ENCODE measurements at places on chromosomes 16 and 17. TPM values are rescaled to one million over a fixed set of nuclear protein-coding genes. Genes with fewer than 3 reads are reported as not detected.

DNA sequence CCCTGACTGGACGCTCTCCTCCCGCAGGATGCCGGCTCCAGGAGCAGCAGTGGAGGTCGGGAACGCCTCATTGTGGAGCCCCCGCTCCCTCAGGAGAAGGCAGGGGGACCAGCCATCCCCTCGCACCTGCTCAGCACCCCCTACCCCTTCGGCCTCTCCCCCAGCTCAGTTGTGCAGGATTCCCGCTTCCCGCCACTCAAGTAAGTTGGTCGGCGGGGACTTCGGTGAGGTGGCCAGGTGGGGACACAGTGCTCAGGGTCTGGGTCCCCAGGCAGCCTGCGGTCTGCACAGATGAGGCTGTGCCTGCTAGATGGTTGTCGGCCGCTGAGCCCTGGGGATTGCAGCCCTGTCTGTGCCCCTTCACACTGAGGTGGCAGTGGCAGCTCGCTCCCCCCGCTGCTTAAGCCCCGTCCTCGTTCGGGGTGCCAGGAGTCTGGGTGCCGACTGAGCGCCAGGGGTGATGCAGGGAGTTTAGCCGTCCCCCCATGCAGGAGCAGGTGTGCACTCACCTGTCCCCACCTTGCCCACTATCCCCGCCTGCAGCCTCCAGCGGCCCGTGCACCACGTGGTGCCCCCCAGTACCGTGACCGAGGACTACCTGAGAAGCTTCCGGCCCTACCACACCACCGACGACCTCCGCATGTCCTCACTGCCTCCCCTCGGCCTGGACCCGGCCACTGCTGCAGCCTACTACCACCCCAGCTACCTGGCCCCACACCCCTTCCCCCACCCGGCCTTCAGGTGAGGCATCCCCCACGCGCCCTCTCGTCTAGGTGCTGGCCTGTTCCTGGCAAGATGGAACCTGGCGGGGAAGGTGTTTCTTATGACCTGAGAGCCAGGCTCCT lies 34.3 kb downstream of the GINS2 start:
- no peak for DNase-seq

DNA sequence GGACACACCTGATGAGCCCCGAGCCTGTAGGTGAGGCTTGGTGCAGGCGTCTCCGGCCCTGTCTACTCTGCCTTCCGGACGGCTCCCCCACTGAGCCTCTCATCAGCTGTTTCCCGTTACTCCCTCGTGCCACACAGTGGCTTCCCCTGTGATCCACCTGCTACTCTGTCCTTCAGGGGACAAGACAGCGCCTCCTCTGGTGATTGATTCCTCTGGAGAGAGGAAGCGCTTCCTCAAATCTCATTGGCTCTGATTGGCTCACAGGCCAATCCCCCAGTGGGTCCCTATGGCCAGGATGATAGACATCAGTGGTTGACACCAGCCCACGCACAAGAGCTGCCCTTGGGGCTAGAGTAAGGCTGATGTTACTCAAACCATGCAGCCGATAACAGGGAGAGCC lies 24.0 kb downstream of the RNF213 start:
- no peak for DNase-seq

C16orf54 gene
- 56.8 TPM for polyA plus RNA-seq

CHST6 gene
- not detected for polyA plus RNA-seq

MEOX1 gene
- 5.1 TPM for polyA plus RNA-seq

Data from CD4-positive, alpha-beta memory T cell (primary cell).